ENCODE measurements at places on chromosomes 1 and 21.

GRCh38 chr1:86823821-86824500 lies 90.0 kb downstream of the SELENOF start:
- no peak for DNase-seq

DNA sequence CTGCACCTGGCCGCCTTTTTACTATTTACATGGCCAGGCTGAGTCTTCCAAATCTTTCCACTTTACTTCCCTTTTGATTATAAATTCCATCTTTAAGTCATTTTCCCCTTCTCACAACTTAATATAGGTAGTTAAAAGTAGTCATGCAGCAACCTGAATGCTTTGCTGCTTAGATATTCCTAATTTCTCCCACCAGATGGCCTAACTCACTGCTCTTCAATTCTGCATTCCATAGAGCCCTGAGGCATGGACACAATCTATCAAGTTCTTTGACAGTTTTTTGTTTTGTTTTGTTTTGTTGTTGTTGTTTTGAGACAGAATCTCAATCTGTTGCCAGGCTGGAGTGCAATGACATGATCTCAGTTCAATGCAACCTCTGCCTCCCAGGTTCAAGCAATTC lies 21.7 kb upstream of the FAAH start:
- DNase-seq, result no peak

GRCh38 chr21:28086861-28087581 lies 905.7 kb downstream of the LTN1 start:
- DNase-seq, result no peak

GRCh38 chr21:45578811-45579381 lies 36.7 kb upstream of the SLC19A1 start:
- DNase-seq, result no peak

DNA sequence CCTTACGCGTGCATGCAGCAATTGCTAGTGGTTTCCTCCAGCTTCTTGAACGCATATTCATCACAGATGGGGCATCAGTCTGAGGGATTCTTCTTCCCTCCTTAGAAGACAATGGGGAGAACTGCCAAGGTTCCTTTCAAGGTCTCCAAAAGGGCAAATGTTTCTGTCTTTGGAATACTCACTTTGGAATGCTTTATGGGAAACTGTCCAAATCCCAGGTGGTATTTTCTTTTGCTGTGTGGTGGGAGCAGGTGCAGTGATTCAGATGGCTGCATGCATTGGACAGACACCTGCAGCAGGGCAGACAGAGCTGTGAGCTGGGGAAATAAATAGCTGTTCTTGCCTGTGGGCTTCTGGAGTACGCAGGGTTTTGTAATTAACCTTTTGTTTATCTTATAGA lies 40.5 kb downstream of the URB2 start:
- no peak for DNase-seq

DNA sequence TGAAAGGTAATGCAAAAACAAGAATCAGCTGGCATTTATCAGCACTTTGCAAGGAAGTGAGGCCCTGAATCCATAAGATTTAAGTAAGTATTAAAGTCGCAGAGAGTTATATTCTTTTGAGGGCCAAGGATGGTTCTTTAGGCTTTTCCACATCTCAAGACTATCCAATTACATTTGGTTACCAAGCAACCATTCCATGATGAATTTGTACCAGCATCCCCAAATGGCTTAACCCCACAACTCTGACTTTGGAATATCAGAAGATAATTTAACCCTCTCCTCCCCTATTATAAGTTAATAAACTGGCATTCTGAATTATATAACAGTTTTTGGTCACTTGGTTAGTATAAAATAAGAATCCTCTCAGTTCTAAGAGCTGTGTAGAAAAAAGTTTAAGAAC lies 2.8 kb downstream of the PHTF1 start:
- DNase-seq, result no peak

DNA sequence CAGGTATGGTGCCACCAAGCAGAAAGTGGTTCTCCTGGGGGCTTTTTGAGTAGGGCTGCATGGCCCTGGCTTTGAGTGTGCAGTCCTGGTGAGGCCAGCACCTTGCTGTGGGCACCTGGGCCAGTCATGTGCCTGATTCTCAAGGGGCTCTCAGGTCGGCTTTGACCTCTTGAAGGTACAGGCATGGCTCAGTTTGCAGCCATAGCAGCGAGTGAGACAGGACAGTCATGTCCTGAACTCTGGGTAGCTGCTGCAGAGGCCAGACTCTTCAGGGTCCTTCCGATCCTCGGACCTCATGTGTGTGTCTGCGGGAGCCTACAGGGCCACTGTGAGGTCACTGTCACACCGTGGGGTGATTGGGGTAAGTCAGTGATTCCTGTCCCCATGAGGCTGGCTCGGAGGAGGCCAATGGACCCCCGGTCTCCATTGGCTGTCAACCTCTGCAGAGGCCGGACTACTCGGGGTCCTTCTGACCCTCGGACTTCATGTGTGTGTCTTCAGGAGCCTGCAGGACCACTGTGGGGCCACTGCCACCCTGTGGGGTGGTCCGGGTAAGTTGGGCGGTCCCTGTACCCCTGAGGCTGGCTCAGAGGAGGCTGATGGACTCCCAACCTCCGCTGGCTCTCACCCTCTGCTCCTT lies 95.2 kb upstream of the C1orf174 start:
- DNase-seq, result no peak

DNA sequence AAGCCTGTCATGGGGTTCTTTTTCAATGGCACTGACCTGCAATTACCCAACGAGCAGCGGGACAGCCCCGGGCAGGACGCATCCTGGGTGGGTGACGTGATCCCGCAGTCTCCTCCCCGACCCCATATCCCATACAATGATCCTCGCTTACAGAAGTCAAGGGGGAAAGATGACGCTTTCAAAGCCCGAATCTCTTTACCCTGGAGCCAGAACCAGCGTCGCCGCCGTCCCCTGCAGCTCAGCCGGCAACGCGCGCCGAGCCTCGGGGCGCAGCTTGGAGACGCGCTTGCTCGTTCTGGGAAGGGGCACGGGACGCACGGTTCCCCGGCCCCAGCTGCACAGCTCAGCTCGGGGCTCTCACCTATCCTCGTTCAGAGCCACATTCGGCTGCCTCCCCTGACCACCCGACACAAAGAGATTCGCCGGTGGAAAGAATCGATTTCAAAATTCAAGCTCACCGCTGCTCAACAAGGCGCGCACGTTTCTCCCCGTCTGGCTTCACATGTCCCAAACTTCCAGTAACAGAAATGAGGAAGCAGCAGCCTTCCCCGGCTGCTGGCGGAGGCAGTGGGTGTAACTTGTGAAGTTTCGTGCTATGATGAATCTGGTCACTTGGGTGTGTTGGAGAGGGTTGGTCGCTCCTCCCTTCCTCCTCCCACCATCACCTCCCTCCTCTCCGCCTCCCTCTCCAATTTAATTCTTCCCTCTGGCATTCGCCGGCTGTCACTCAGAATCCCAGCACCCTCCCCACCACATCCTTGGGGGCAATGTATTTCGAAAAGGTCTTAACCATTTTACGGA lies at the start of gene TIAM1:
TIAM1 (minus strand) TSS at position 582 of the 801 bp plus-strand sequence. CDS start 77,289 bp downstream, outside the sequence.
- DNase-seq, result peak; percentile 47

GRCh38 chr1:68233202-68233601 lies 879 bp upstream of the WLS start:
- DNase-seq, result no peak

GRCh38 chr1:207861442-207862177 lies 49.3 kb downstream of the CD34 start:
- DNase-seq, result peak; percentile 55

GRCh38 chr1:30384286-30385245 lies 338.8 kb downstream of the MATN1 start:
- DNase-seq, result no peak

- DNase-seq, result no peak
Observed at GRCh38 chr1:228393268-228393701, 13.3 kb downstream of the TRIM11 start.

DNA sequence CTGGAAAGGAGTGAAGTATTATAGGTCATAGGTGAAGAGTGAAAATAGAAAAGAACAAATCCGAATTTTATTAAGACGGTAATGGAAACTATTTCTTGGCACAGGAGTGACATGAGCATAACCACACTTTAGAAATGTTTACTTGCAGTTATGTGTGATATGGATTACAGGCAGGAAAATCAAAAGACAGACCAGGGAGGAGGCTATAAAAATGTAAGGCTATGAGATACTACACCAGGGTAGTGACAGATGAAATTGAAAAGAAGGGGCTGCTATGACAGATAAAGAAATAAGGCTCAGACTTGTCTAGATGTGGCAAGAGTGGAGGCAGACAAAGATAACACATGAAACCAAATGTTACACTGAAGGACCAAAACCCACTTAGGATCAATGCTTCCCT lies 31.7 kb downstream of the GPATCH2 start:
- no peak for DNase-seq

- no peak for DNase-seq
Observed at GRCh38 chr1:101073836-101074235, 48.3 kb upstream of the DPH5 start.

- DNase-seq, result no peak
Observed at GRCh38 chr1:231896806-231897205, 270.2 kb downstream of the DISC1 start.

GRCh38 chr1:93708734-93709481 lies 27.3 kb upstream of the BCAR3 start:
- DNase-seq, result no peak

DNA sequence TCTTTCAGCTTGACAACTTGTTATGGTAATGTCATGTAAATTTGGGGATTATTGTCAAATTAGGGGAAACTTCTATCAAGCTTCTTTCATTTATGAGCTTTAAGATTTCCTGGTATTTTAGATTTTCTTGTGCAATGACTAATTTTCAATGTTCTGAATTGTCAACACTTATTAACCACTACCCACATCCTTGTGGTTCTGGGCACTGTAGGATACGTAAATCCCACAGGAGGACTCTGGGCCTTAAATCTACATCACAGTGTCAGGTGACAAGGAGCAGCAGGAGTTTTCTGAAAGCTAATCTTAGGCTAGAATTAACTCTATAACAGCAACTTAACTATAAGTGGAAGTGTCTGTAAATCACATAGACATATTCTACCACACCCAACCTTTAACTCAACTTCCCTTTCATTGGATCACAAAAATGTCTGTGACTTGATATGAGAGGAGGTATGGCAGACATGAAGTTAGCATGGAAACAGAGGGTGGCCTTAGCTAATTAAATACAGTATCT lies 397.7 kb downstream of the HLX start:
- DNase-seq, result no peak

DNA sequence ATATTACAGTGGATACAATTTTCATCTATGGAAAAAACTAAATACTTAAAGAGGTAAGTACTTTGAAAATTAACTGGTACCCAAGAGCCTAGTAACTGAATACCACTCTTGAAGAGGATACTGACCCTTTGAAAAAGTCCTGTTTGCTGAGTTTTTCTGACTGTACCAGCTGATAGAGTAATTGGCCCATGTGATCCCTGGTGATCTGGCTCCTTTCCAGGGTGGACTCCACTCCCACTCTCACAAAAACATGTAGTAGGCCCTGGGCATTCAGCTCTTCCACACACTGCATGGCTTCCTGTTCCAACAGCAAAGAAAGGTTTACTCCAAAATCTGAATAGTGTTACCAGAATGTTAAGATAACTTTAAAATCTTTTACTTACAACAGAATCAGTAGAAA lies 53.6 kb upstream of the HP1BP3 start:
- no peak for DNase-seq

- no peak for DNase-seq
Observed at GRCh38 chr1:208653426-208653825, 409.2 kb upstream of the PLXNA2 start.

GRCh38 chr1:150798525-150798924 lies 9.5 kb downstream of the CTSK start:
- DNase-seq, result no peak

- no peak for DNase-seq
Observed at GRCh38 chr1:239558991-239559390, 172.6 kb downstream of the CHRM3 start.

- no peak for DNase-seq
Observed at GRCh38 chr1:147652306-147652705, 18.0 kb downstream of the ACP6 start.

- DNase-seq, result no peak
Observed at GRCh38 chr1:18200136-18200717, 92.6 kb downstream of the IGSF21 start.

DNA sequence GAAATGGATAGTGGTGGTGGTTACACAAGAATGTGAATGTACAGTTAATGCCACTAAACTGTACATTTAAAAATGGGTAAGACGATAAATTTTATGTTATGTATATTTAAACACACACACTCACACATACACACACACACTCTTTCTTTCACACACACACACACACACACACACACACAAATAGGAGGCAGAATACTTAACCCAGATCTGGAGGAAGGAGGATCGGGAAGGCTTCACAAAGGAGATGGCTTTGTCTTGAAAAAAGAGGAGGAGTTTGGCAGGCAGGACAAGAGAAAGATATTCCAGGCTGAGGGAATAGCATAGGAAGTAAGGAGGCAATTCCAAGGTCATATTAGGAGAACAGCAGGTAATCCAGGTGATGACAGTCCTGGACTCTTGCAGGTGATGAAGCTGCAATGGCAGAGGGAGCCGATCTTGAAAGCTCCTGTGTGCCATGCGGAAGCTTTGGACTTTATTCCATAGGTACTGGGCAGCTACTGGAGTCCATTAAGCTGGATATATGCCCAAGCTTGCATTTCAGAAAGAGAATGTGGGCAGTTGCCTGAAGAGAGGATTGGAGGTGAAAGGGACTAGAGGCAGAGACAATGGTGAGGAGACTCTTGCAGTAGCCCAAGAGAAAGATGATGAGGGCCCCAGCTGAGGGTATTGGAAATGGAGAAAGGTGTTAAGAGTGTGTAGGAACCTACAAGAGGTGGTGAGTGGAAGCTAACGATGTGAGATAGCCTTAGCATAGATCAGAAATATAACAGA lies 15.4 kb upstream of the LYST start:
- no peak for DNase-seq

DNA sequence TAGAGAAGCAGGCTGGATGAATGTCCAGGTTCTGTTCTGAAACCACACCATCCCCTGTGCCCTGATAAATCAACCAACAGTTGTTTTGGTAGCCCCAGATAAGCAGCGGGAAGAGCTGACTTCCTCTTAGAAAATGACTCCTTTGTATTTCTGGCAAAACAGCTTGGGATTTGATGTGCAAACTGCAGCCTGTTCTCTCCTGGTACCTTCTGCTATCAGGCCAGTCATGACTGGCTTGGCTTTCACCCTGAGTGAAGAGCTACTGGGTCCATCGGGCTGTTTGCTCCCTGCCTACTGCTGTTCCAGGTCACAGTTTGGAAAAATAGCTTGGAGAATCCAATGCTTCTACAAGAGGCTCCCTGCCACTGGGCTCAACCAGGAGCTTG lies 116.8 kb downstream of the DTL start:
- DNase-seq, result no peak

- peak; percentile 66 for DNase-seq
Observed at GRCh38 chr1:6603238-6603914, 707 bp upstream of the KLHL21 start.

DNA sequence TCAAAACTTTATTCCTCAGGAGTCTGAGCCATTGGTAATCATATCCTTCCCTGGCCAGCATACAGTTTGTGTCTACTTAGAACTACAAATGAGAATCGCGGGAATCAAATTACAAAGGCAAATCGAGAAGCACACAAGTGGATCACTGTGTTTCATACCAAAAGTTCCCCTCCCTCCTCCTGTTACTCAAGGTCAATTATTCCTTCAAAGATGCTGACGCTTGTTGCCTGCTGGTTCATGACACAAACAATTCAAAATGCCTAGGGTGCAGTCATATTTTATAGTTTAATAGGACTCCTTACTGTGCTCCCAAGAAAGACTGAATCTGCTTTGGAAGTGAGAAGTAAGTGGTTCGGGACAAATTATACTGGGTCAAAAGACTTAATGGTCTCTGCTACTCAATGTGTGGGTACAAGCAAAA lies 93.0 kb upstream of the PBX1 start:
- no peak for DNase-seq

Measured in CD4-positive, alpha-beta T cell treated with Interleukin-1 beta for 1 hour (primary cell).